Activated T-helper 17 cell treated with anti-CD3 and anti-CD28 coated beads, Interleukin-2, amount 50 U/mL, for 72 hours (primary cell): ENCODE measurements at places on chromosomes 12 and 14. TPM values are rescaled to one million over a fixed set of nuclear protein-coding genes. Genes with fewer than 3 reads are reported as not detected.

- no peak for ATAC-seq
These were observed 4.3 kb upstream of the KRT72 start for GRCh38 chr12:52605542-52605941.

DNA sequence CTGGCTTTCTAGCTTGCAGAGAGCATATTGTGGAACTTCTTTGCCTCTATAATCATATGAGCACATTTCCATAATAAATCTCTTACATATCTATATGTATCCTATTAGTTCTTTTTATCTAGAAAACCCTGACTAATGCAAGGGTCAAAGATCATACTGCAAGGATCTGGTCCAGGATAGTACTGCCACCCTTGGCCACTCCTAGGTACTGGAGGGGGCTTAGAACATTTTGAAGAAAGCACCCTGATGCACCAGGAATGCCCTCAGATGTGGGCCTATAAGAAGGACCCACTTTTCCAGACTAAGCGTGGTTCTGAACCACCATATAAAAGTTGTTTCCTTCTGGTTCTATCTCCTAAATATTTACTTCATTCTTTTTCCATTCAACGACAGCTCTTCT lies 14.6 kb downstream of the ATXN7L3B start:
- ATAC-seq = no peak

LRFN5 gene
- total RNA-seq = not detected

FOXG1 gene
- total RNA-seq = not detected

PPFIA2 gene
- total RNA-seq = not detected
